GM23248 (cell line): ENCODE measurements at places on chromosomes 13 and 19.

GRCh38 chr19:40693150-40693788 is 2.8 kb upstream of the NUMBL start:
- DNase-seq, result no peak

GRCh38 chr13:90956031-90956430 is 391.5 kb upstream of the MIR17HG start:
- DNase-seq, result no peak

- DNase-seq, result no peak
Observed at GRCh38 chr19:6802336-6803035, 30.0 kb downstream of the VAV1 start.

DNA sequence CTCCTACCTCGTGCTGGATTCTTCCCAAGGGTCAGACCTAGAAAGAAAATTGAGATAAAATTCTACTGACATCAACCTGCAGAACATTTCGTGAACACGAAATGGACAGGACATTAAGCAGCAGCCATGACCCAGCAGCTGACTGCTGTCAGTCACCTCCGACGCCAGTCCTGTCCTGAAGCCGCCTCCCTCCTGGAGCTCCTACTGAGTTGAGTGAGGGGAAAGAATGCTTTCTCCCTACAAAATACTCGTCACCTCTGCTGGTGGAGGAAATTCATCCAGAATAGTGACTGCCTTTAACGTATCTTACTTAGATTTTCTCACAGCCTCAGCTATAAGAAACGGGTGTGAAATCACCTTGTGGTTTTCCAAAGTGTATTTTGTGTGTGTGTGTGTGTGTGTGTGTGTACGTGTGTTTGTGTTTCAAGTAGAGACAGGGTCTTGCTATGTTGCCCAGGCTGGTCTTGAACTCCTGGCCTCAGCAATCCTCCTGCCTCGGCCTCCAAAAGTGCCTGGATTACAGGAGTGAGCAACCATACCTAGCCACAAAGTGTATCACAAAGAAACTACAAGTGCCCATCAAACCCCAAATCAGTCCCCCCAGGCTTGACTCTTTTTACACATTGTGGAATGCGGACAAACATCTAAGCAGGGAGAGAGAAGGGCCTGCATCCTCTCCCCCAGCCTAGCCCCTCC is 2.3 kb upstream of the C13orf42 start:
- no peak for DNase-seq

GRCh38 chr13:40534456-40534855 is 132.0 kb downstream of the FOXO1 start:
- DNase-seq, result no peak

DNA sequence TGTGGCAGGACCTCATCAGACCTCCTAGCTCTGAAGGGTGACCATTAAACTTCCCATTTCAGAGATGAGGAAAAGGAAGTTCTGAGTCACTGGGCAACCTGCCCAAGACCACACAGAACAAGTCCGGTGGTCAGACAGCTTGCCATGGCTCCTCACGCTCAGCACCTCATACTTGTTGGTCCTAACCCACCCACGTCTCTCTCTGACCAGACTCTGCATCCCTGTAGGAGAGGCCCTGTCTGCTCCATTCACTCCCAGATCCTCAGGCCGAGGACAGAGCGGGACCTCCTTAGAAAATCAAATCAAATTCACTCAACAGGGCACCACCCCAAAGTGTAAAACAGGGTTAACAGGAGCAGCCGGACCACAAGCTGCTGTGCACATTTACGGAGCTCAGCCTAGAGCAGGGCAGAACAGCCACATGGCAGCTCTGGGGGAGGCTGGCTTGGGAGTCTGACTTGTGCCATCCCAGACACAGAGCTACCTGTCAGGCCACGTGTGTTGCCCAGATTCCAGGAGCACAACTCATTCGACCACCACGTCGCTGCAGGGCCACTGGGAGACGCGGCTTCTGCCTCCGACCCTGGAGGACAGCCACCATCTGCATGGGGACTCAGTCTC is 1.7 kb downstream of the MIER2 start:
- peak; percentile 94 for DNase-seq

DNA sequence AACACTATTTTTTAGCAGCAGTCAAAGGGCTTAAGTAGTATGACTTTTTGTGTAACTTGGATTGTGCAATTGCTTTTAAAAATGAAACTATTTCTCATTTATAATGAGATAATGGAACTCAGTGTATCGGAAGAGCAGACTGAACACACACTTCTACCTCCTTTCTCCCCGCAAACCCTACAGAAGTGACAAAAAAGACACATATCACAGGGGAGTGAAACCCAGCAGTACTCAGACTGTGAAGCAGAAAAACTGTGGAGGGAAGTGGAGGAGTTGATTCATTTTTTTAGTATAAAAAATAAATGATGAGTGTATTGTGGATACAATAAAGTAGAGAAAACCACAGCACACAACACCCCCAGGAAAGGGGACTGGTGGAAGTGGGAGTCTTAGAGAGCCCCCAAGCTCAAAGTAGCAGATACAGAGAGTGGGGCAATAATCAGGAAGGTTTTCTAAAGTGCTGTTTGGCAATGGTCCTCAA is 9.7 kb downstream of the LPAR6 start:
- peak; percentile 64 for DNase-seq

GRCh38 chr19:19468424-19469050 is 46.8 kb downstream of the TSSK6 start:
- peak; percentile 45 for DNase-seq

DNA sequence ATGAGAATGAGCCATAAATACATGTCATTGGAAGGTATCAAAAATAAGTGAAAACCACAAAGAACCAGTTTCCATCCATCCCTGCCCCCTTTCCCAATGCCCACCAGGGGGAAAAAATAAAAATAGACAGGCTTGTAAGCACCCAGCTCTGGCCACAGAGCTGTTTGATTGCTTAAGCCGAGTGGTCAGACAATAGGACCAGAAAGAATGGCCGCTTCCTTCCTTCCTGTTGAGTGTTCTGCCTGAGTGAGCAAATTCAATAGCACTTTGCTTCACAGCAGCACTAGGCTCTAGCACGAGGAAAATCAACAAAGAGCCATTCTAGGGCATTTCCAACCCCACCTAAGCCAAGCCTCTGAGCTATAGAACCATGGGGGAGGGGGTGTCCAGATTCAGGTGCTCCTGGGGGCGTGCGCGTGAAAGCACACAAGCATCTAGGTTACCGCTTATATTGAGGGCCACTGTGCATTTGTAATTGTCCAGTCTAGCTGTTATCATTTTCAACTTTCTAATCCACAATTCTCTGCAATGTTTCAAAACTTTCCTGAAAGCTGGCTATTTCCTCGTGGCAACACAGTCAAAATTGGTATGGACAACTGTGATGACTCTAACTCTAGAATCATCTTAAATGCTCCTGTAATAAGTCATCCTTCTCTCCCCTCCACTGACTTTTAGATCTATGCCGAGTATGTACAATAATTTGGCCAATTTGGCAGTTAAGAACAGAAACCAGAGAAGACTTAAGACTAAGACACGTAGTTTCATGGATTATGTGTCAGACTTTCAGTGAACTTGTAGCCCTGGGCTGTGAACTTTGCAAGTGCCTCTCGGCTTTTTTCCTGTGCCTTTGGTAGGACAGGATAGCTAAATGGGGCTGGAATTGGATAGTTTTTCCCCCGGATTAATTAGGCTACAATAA is 64.3 kb downstream of the SPRY2 start:
- peak; percentile 27 for DNase-seq

DNA sequence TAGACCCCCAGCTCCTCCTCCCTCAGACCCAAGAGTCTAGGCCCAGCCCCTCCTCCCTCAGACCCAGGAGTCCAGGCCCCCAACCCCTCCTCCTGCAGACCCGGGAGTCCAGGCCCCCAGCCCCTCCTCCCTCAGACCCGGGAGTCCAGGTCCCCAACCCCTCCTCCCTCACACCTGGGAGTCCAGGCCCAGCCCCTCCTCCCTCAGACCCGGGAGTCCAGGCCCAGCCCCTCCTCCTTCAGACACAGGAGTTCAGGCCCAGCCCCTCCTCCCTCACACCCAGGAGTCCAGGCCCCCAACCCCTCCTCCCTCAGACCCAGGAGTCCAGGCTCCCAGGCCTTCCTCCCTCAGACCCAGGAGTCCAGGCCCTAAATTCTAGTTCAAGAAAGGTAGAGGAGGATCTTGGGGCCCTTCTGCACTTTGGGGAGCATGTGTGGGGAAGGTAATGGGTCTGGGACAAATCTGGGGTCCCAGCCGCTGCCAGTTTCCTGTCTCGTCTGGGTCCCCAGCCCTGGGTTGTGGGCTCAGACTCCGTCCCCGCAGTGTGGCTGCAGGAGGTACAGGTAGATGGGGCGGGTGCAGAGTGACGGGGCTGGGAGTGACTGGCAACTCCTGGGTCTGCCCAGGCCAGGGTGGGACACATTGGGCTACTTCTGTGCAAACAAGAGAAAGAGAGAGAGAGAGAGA is 3.2 kb upstream of the TMEM190 start:
- DNase-seq, result no peak

- peak; percentile 71 for DNase-seq
Observed at GRCh38 chr19:1213391-1214286, 8.1 kb downstream of the STK11 start.

GRCh38 chr13:109196948-109197347 is 567.5 kb downstream of the MYO16 start:
- DNase-seq, result peak; percentile 4

DNA sequence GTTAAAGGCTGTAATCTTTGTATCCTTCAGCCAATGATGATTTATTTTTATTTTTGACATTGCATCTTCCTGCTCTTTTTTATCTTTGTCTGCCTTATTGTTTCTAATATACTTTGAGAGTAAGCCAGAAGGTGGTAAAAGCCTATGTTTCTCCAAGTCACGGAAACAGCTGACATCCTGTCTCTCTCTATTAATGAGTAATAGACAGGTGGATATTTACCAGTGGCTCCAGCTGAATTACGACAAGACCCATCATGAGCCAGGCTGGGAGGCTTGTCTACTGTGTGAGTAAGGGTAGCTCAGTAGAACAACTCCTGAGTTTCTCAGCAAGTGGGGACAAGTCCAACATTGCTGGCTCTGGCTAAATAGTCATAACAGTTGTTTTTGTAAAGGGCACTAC is 166.6 kb downstream of the NDFIP2 start:
- DNase-seq, result no peak

DNA sequence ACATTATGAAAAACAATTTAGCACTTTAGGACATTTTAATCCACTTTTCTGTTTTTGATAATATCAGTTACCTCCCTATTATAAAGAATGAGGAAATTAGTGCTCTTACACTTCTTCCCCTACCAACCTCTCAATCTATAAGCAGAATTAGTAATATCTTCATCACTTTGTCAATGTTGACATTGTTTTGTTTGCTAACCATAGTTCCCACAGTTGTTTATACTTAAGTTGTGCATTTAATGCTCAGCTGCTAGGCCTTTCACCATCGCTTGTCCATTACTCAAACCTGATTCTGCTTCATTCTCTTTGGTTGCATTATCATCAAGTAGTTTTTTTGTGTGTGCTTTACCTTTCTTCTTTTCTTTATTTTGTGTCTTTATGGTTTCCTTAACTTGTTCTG is 132.1 kb downstream of the CDK8 start:
- no peak for DNase-seq

GRCh38 chr19:34852669-34853068 is 74.0 kb upstream of the ZNF30 start:
- no peak for DNase-seq

DNA sequence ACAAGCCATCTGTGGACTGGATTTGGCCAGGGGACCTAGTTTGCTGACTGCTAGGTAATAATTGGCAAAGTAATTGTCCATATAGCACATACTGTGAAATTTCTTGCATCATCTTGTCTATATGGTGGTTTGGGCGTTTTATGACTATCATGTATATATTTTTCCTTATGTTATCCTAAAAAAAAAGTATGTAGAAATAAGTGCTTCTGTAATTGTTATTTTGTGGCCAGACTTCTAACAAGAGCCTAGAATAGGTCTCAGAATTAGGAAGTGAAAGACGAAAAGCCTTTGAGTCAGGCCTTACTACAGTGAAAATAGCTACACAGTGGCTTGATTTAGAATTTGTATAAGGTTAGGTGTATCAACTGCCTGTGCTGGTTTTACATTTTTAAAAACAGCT is 4.2 kb downstream of the FNDC3A start:
- no peak for DNase-seq

DNA sequence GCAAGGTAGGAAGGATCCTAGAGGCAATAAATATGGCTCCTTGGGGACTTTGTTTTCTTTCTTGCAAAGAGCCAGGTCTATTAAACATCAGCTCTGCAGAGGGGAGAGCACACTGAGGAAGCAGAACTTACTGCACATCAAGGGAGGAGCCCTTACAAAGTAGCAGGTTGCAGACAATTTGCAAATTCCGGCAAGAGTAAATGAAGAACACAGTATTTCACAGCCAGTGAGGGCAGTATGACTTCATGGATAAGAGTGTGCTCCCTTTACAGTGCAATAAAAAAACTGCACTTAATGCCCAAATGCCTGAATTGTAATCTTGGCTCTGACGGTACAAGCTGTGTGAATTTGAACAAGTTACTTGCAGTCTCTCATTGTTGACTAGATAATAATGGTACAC is 75.5 kb downstream of the STARD13 start:
- no peak for DNase-seq

DNA sequence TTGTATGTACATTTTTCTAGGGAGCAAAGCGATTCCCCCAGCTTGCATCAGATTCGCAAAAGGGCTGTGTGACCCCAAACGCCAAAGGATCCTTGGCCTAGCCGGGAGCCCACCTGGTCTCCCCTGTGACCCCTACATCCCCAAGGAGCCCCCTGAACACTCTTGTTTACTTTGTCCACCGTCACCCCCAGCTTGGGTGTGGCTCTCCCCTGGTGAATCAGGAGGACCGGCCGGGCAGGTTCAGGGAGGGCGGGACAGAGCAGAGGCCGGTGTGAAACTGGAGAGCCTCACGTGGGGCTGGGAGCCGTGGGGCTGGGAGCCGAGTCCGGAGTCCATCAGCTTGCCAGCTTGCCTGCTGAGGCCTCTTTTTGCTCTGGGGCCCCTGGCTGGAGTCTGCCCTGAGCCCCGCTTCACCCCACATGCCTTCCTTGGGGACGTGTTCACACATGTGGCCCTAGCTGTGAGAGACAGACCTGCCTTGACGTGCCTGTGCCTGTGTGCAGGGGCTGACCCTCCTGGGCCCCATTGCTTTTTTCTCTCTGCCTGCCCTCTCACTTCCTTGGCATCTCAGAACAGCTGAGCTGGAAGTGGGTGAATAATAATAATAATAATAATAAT is 2.0 kb downstream of the ITPKC start:
- peak; percentile 81 for DNase-seq

GRCh38 chr13:99053636-99054233 is 75.9 kb upstream of the DOCK9 start:
- no peak for DNase-seq

GRCh38 chr13:32917504-32917903 is 98.7 kb upstream of the KL start:
- DNase-seq, result peak; percentile 41

GRCh38 chr13:87678372-87678752 is 7.2 kb downstream of the SLITRK5 start:
- DNase-seq, result no peak

GRCh38 chr19:12669270-12670158 is 2.9 kb downstream of the WDR83 start:
- peak; percentile 93 for DNase-seq

DNA sequence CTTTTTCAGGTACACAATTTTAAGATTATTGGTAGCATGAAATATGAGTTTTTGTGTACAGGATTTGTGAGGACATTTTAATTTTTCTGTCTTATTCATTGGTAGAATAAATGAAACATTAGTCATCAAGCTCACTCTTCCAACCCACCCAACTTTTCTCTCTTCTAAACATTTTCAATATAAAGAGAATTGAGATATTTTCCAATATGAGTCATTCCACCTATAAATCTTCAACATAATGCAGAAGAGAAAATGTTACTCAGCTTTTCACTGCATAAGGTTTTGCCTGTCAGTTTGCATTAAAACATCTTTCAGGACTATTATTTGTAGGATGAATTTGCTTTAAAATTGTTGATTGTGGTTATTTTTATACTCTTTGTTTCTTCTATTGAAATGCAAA is 330.7 kb downstream of the PCDH20 start:
- no peak for DNase-seq
